ENCODE measurements at places on chromosomes 5 and 9.

DNA sequence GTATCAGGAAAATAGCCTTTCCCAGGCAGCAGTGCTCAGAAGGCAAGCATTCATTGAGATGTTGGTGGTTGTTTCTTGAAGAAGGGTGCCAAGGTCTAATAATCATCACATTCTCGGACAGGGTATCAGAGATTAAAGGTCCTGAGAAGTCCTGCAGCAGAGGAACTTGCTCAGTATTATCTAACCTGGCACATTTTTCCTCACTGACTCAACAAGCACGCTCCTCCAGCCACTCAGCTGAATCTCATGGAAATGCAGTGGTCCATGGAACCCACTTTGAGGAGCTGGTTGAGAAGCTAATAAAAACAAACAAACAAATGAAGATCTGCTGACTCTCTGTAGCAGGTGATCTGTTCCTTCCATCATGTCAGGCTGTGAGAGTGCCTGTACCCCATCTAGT lies 35.3 kb upstream of the ICE1 start:
- DNase-seq: no peak

DNA sequence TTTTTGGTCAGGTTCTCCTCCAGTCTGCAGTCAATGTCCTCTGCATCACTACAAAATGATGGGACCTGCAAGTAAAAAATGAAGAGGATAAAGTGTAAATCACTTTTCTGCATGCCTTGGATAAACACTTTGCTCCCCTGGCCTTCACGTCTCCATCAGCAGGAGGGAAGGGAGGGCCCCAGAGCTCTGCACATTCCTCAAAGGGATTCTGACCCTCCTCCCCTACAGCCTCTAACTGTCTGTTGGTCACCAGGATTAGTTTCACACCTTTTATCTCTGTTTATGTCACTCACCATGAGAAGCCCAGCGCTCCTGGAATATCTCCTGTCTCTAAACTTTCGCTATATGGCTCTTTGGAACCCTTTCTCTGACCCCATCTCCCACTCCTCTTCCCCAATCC lies 103.3 kb downstream of the SVEP1 start:
- DNase-seq: no peak

DNA sequence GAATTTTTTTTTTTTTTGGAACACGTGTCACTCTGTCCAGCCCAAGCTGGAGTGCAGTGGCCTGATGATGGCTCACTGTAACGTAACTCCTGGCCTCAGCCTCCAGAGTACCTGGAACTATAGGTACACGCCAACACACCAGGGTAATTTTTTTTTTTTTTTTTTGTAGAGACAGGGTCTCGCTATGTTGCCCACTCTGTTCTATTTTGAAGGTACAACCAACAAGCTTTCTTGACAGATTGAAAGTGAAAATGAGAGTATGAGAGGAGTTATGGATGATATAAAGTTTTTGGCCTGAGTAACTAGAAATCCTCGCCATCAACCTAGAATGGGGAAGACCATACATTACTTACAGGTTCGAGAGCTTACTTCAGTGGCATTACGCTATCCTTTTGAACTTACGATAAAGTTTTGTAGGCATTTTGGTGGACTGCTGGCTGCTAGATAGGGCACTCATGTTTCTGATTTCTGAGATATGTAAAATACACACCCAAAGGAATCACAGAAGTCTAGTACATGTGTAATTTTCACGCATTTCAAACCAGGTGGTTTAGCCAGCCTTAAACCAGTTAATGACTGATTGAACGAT lies 806 bp upstream of the CDC42SE2 start:
- no peak for DNase-seq

DNA sequence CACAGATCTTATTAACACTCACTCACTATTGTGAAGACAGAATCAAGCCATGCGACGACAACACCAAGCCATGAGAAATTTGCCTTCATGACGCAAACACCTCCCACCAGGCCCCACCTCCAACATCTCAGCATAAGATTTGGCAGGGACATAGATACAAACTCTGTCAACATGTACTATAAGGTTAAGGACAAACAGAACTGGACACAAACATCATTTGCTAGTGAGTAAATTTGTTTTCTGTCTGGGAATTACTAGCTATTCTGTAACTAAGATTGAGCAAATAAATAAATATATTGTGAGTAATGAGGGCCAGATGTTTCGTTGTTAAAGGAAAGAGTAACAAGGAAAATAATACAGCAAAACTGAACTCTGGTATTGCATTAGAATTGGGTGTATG lies 15.7 kb upstream of the KCNN2 start:
- DNase-seq: no peak

DNA sequence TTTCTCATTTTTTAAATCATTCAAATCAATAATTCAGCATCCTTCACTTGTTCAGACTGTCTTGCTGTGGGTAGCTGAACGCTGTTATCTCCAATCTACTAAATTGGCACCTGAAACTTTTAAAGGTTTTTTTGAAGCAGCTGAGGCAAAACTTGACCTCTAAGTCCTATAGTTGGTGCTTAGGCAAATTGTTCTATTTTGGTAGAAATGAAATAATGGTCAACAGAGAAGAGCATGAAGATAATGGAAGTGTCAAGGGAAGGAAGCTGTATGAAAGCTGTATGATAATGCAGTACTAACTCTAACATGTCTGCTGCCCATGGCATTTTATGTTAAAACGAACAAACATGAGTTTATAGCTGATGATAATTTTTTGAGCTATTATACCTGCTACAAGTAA lies 138.0 kb downstream of the GDNF start:
- DNase-seq: no peak

DNA sequence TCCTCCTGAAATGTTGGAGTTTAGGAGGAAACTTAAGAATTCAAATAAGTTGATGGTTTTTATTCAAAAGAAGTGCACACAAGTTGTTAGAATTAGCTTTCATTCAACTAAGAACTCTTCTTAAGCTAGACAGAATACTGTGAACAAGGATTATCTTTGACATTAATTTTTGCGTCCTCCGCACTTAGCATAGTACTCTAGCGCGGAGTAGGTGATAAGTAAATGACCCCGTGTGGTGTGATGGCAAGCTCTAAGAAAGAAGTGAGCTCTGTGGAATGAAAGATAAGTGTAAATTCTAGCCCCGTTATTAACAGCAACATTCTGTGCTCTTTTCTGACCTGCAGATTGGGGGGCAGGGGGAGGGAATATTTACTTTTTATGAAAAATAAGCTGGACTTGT lies 1.0 kb downstream of the BRIX1 start:
- DNase-seq: no peak

- no peak for DNase-seq
These were observed 85.2 kb downstream of the GRAMD2B start for GRCh38 chr5:126508251-126508961.

DNA sequence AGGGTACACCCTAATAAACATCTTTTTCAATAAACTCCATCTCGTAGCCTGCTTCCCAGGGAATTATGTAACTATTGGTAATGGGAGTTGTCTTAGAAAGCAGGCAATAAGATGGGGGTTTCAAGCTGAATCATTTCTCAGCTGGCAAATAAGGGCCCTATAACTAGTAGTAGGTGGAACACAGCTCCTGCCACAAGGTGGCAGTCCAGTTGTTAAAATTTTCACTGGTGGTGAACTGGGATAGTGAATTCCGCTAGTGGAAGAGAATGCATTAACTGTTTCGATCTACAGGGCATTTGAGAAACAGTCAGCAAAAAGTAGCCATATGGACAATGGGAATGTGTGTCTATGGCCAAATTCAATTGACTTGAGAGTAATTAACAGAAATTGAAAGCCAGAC lies 27.7 kb downstream of the PCDHB15 start:
- DNase-seq: no peak

- peak; percentile 34 for DNase-seq
These were observed 219.1 kb downstream of the C9orf50 start for GRCh38 chr9:129401623-129402370.

GRCh38 chr9:96621618-96622017 lies 2.0 kb upstream of the CDC14B start:
- DNase-seq: no peak

- no peak for DNase-seq
These were observed 227.7 kb downstream of the SMARCA2 start for GRCh38 chr9:2242831-2243330.

- no peak for DNase-seq
These were observed 83.0 kb upstream of the RANBP6 start for GRCh38 chr9:6098431-6098830.

- DNase-seq: no peak
These were observed 95.8 kb upstream of the ADAMTS16 start for GRCh38 chr5:5044247-5044840.

- DNase-seq: no peak
These were observed 53.9 kb upstream of the PITX1 start for GRCh38 chr5:135087950-135088349.

- DNase-seq: peak; percentile 61
These were observed at the start of gene ACSL6 for GRCh38 chr5:132011622-132012343. TSS of gene ACSL6 (minus strand) at chr5:132011658. CDS start at chr5:132011553, 105 bp downstream.

- DNase-seq: no peak
These were observed 100.3 kb downstream of the NSG2 start for GRCh38 chr5:174145821-174146220.

DNA sequence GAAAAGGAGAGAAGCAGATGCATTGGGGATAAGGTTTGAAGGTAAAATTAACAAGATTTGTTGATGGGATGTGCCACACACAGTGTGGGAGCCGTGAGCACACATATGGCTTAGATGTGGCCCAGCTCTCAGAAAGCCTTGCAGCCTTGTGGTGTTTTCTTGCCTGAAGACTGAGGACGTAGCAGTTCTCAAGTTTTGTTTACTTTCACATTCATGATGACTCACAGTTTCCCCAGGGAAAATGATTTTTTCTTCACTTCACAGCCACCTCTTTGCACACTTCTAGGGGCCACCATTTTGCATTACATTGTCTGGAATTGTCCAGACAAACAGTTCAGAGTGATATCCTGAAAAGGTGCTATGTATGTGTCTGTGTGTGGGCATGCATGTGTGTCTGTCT lies 126.2 kb downstream of the BASP1 start:
- DNase-seq: no peak

DNA sequence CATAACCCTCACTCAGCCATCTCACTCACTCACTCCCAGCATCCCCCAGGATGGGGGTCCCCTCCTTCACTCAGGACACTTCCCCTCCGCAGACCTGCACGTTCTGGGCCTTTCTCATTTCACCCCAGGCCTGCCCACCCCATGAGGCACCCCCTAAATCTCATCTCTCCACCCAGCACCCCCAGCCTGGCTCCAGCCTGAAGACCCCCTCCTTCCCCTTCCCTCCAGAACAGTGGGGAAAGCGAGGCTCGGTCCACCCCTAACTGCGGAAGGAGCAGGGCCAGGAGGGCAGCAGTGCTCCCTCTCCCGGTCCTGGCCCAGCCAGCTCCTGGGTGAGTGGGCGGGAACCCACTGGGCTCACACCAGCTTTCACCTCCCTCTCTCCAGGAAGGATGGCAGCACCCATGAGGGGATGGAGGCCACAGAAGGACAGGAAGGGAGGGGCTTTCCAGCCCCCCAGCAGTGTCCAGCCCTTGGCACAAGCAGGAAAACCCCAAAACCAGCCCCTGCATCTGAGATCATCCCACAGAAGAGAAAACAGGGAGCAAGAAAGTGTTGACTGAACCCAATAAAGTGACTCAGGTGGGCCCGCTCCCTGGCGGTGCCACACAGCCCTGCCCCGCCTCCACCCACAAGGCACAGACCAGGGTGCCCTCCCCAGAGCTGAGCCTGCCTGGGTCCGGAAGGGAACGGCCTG lies 55.0 kb downstream of the LRSAM1 start:
- no peak for DNase-seq

DNA sequence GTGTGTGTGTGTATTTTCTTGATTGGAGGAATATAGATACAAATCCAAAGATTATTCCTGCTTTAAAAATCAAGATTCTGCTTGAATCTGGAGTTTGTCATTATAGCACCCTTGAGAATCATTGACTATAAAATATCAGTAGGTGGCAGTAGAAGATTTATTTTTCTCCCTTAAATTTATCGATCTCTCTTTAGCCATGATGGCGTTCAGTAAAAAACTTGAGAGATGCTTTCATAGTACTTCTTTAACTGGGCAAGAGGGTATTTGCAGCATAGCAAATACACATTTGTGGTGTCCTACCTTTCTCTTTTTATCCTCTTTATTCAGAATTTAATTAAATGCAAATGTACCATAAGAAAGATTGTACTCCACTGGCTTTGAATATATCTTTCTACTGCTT lies 307.7 kb downstream of the ADGRV1 start:
- DNase-seq: no peak

DNA sequence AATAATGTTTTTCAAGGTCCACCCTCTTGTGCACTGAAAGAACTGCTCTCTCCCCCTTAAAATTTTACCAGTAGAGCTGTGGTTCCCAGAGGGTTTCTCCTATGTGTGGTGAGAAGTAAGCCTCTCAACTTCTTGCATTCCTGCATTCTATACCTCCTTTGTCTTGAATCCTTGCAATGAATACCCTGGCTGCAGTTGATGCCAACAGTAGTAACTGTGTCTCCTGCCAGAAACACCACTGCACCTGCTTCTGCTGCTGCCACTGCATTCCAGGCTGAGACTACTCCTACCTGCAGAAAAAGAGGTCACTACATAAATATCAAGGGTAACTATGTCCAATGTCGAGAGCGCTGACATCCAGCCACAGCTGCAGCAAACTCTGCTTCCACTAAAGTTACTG lies 203.7 kb downstream of the TMEM167A start:
- DNase-seq: no peak

DNA sequence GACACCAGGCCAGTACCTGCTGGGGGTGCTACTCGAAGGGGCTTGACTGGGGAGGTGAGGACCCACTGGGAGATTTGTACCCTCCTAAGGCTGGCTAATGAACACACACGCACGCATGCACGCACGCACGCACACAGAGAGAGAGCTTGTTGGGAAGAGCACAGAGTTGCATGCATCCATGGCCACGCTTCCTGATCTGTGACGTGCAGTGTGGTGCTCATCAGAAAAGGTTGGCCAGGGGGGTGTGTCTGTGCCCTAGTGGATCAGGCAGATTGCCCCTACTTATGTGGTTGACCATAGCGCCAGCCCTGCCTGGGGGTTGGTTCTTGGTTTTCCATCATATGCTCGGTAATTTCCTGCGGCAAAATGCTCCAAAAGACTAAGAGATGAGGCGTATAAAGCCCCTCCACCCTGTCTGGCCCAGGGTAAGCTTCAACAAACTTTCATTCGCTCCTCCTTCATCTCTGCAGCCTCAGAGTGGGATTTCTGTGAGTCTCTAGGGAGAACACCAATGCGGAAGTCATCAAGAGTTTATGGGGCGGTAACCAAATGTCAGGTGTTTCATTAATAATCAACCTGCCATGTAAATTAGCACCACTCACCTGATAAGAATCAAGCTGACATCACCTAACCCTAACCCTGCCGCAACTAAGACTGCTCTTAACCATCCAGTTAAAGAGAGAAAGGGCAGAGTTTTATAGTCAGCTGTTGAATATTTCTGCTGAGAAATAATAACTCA lies 8.0 kb upstream of the GFI1B start:
- no peak for DNase-seq

DNA sequence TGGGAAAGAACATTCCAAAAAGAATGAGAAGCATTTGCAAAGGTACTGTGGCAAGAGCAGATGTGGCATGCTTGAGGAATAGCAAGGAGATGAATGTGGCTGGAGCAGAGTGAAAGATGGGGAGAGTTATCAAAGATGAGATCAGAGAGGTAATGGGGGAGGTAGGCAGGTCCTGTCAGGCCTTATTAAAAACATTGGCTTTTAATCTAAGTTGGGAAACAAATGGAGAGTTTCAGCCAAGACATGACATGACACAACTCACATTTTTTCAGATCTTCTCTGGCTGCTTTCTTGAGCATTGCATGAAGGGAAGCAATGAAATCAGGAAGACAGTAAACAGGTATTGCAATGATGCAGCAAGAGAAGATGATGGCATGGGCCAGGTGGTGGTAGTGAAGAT lies 120.3 kb downstream of the MUSK start:
- no peak for DNase-seq
